ENCODE measurements at places on chromosomes 6 and 20. TPM values are rescaled to one million over a fixed set of nuclear protein-coding genes. Genes with fewer than 3 reads are reported as not detected.

The CTNNBL1 gene
- 41.4 TPM for total RNA-seq

The DPPA5 gene
- total RNA-seq: not detected

The CCN5 gene
- 1.1 TPM for total RNA-seq

The DEFB114 gene
- not detected for total RNA-seq

The C6orf15 gene
- not detected for total RNA-seq

The GRIK2 gene
- 0.10 TPM for total RNA-seq

The SLC17A2 gene
- 27.6 TPM for total RNA-seq

The ME1 gene
- total RNA-seq: 13.7 TPM

The MMP24 gene
- total RNA-seq: 0.43 TPM

The FLRT3 gene
- total RNA-seq: 7.9 TPM

The ROS1 gene
- total RNA-seq: 0.15 TPM

The STMND1 gene
- total RNA-seq: not detected

The SAPCD1 gene
- 0.73 TPM for total RNA-seq

The RAET1L gene
- not detected for total RNA-seq

The KCNK17 gene
- 1.2 TPM for total RNA-seq

The DNAAF9 gene
- 2.9 TPM for total RNA-seq

The PNLDC1 gene
- total RNA-seq: 0.23 TPM

The KCNK16 gene
- not detected for total RNA-seq

The KIF25 gene
- total RNA-seq: 0.43 TPM

The ANGPT4 gene
- total RNA-seq: 0.05 TPM

The BMP7 gene
- total RNA-seq: 0.38 TPM

The SRMS gene
- total RNA-seq: not detected

The TMEM244 gene
- not detected for total RNA-seq

The SLC22A23 gene
- 16.9 TPM for total RNA-seq

The FOXS1 gene
- total RNA-seq: not detected

The SRSF12 gene
- total RNA-seq: 0.10 TPM

The CTCFL gene
- 0.15 TPM for total RNA-seq

The AHI1 gene
- total RNA-seq: 10.2 TPM

The TGM6 gene
- total RNA-seq: not detected

The UBE2C gene
- total RNA-seq: 0.96 TPM

The SPATS1 gene
- total RNA-seq: not detected

The CDSN gene
- total RNA-seq: not detected

The TAF4 gene
- total RNA-seq: 11.3 TPM

The TRIM15 gene
- total RNA-seq: 3.0 TPM

The PROKR2 gene
- not detected for total RNA-seq

The SLC4A11 gene
- total RNA-seq: 0.18 TPM

The TAGAP gene
- 0.45 TPM for total RNA-seq

The CASS4 gene
- total RNA-seq: 0.93 TPM

The SIRPB2 gene
- 0.50 TPM for total RNA-seq

Measured in left lobe of liver (tissue), 2 donors.